ENCODE measurements at places on chromosomes 12 and 14. TPM values are rescaled to one million over a fixed set of nuclear protein-coding genes. Genes with fewer than 3 reads are reported as not detected.

PXMP2 gene
- 21.1 TPM for total RNA-seq

NAA25 gene
- 26.6 TPM for total RNA-seq

VAMP1 gene
- total RNA-seq, result 6.6 TPM

ASIC1 gene
- 0.55 TPM for total RNA-seq

NFE2 gene
- total RNA-seq, result not detected

PRPH gene
- not detected for total RNA-seq

GLS2 gene
- not detected for total RNA-seq

PAH gene
- total RNA-seq, result not detected

PKP2 gene
- 9.1 TPM for total RNA-seq

LPAR5 gene
- not detected for total RNA-seq

DNA sequence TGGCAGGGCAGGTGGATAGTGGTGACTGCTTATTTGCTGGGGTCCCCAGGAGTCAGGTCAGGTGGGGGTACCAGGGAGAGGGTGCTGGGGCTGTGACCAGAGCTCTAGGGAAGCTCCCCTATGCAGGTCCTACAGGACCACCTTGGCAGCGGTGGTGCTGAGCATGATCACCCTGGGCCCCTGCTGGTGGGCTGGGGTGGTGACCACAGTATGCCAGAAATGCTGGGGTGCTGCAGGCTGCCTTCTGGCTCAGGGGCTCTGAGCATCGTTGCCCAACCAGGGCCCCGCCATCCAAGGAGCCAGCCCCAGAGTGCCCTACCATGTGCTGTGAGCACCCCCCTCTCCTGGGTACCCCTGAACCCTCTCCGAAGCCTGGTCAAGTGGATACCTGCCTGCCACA is 17.5 kb upstream of the NUDT14 start:
- no peak for DNase-seq

DNA sequence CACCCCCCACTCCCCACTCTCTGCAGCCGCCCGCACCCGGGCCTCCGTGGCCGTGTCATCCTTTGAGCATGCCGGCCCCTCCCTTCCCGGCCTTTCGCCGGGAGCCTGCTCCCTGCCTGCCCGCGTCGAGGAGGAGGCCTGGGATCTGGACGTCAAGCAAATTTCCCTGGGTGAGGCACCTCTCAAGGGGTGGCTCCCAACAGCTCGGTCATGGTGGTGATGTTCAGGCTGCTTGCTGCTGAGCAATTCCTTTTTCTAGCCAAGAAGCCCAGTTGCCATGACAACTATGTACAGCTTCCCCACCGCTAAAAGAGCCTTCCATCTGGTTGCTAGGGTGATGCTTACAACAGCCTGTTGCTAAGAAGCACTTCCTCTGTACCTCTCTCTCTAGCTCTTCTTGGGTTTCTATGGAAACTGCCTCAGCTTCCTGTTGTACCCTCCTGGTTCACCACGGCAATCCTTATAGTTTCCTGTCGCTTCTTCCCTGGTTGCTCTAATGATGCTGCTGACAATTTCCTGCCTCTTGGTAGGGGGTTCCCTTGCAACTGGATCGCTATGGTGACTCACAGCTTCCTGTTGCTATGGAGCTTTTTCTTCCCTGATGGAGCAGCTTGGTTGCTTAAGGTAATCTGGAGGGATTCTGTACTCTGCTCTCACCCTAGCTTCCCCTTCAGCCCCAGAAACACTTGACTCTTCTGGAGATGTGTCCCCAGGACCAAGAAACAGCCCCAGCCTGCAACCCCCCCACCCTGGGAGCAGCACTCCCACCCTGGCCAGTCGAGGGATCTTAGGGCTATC is 11.0 kb downstream of the ZNF219 start:
- peak; percentile 85 for DNase-seq

- no peak for DNase-seq
These were observed 4.8 kb downstream of the HIP1R start for GRCh38 chr12:122839907-122840554.

DNA sequence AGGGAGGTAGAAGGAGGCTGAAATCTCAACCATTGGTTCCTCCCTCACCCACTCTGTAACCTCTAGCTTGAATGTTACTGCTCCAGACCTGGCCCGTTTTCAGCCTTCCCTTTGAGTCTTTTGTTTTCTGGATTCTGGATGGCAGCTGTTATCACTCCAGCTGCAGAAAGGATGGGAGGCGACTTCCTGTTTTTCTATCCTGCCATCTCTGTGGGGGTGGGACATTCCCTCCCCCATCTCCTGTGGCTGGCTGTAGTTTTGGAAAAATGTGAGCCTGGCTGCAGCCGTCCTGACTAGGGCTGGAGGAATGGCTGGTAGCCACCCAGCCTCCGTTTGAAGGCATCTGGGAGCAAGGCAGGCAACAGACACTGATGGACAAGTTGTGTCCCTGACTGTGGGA is 2.9 kb upstream of the PPFIBP1 start:
- peak; percentile 46 for DNase-seq

DNA sequence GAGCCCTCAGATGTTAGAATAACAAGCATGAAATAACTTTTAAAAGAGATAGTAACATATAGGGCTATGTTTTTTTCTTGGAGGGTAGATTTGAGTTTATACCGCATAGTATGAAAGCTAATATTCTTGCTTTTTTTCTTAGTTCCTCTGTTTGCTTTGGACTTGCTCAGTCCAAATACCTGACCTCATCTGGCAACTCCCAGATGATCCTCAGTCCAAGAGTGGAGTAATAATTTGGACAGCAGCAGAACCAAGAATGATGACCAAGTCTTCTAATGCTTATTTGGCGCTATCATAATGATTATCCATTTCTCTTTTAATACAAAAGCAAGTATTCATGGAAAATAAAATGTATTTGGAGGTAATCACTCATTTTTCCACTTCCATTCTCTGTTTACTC is 45.6 kb downstream of the GUCY2C start:
- no peak for DNase-seq

- DNase-seq, result no peak
These were observed 71.0 kb downstream of the SLC25A47 start for GRCh38 chr14:100393906-100394732.

DNA sequence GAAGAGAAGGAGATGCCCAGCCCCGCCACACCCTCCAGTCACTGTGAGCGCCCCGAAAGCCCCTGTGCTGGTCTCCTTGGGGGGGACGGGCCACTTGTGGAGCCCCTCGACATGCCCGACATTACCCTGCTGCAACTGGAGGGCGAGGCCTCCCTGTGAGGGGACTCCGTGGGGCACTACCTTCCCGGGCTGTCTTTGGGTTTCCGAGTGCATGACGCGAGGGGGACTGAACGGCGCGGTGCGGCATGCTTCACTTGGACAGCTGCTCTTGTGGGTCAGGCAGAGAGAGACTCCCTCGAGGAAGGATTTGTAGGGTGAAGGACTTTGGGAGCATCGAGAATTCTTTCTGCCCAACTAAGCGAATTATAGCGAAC is 1.1 kb downstream of the CCDC184 start:
- no peak for DNase-seq

GRCh38 chr14:102545461-102546265 is 36.1 kb upstream of the ANKRD9 start:
- DNase-seq, result no peak

GRCh38 chr14:105095236-105095805 is 30.1 kb upstream of the GPR132 start:
- no peak for DNase-seq

- no peak for DNase-seq
These were observed 212.6 kb downstream of the TMTC3 start for GRCh38 chr12:88354691-88355090.

DNA sequence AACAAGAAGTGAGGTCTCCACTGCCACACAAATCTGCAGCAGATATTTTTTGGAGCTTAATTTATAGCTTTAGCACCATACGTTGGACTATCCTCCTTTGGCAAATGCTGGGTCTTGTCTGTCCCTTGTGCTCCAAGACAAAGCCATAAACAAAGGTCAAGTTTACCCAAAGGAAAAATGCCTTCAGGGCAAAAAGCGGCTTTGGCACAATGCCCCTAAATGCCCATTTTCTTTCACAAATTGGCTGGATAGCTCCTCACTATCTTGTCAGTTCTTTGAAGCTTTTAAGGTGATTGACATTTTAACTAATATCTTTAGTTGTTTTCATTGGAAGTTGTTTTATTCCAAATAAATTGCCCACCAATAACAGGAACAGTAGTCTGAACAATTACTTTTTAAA is 59.6 kb downstream of the EML5 start:
- no peak for DNase-seq

GRCh38 chr14:71753126-71753830 is 179.0 kb upstream of the RGS6 start:
- DNase-seq, result peak; percentile 89

DNA sequence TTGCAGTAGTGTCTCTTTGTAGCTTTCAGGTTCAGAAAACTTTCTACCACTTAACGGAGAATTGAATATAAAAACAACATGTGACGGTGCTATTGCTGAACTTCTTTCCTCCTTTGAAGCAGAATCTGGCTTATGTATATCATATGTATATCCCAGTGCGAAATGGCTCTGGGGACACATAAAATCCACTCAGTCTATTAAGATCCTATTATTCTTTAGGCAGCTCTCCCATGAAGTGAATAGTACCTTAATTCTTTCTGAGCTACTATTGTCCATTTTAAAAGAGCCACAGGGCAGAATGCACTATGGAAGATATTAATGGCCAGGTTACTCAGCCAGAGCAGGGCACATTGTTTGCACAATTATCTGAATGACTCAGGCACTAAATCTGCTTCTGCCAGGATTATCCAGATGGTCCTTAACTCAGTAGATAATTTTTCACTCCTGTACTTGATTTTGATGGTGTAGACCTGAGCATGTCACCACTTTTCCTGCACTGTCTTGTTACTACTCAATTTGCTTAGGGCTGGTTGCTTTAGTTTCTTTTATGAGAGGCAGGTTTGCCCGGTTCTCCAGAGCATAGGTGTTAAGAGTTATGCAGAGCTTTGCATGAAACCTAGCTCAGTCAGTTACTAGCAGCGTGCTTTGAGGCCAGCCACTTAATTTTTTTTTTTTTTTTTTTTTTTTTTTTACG is 5.5 kb downstream of the CNTN1 start:
- no peak for DNase-seq

GRCh38 chr14:81187832-81188522 is 32.8 kb downstream of the GTF2A1 start:
- no peak for DNase-seq

DNA sequence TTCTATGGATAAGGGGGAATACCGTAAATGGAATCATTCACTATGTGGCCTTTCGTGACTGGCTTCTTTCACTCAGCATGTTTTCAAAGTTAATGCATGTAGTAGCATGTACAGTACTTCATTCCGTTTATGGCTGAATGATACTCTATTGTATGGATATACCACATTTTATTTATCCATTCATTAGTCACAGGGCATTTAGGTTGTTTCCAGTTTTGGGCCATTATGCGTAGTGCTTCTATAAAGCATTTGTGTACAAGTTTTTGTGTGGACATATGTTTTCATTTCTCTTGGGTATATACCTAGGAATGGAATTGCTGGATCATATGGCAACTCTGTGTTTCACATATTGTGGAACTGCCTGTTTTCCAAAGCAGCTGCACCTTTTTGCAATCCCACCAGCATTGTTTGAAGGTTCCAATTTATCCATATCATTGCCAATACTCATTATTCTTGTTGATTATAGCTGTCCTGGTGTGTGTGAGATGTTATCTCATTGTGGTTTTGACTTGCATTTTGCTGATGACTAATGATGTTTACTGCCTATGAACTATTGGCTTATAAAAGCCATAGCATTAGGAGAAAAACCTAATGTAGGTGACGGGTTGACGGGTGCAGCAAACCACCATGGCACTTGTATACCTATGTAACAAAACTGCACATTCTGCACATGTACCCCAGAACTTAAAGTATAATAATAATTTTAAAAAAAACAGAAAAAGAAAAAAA is 45.5 kb downstream of the ATF7IP start:
- DNase-seq, result peak; percentile 21

DNA sequence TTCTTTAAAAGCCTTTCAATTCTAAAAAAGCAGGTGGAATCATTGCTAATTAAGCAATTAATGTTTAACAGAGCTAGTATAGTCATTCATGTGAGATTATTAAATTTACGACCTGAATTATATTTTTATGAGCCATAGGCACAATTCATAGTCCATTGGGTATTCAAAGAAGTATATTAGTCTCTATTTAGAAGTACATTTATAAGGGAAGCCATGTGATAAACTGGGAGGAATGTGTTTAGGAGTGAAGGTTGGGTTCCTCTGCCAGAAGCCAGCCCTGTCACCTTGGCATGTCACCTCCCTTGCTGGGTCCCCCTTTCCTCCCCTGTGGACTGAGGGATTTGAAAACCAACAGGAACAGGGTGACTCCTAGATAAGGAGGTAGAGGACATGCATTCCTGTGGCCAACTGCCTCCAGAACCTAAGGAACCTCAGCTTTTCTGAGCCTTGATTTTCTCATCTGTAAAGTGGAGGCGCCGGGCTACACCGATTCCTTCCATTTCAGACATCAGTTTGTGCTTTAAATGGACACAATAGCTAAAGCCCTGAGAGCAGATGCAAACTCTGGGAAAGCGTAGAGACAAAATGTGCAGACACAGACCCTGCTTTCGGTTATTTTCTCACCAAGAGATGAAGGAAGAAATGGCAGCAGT is 5.4 kb upstream of the KRT2 start:
- DNase-seq, result no peak

DNA sequence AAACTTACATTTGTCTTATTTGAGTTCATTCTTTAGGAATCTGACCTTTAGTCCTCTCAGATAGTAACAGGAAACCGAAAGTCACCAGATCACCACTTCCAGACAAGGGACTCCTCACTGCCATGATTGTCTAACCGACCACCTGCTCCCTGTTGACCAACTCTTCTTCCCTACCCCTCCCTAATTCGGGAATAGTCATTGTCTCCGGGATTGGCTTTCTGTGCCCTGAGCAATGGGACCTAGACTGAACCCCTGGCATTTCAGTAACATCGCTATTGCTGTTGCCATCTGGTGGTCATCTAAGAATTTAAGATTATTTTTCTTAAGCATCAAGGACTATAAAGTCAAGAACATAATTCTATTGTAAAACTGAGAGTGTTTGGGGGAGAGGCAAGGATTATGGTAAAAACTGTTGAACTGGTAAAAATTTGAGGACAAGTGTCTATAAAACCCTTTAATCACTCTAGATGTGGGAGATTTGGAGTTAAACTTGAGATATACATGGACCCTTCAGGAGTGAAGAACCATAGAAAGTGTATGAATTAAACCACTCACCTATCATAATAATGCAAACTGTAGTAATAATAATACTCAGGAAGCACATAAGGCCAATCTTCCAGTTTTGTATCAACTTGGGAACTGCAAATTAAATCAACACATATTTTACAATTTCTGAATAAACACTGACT is 6.3 kb downstream of the CLEC2A start:
- DNase-seq, result peak; percentile 60

DNA sequence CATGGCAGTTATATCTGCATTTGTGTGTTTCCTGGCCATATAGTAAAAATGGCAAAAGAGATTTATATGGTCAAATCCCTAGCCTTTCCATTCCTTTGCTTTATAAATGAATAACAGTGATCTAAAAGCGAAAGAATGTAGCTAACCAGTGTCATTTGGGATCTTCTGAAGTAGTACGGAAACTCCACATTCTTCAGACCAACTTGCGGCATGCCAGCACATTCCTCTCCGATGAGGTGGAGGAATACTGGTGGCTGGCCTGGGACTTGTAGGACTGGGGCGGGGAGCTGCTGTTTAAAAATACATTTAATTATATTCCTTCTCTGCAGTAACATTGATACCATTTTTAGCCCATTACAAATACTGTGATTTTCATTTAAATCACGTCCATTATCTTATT is 85.3 kb downstream of the SAMD4A start:
- DNase-seq, result peak; percentile 96

GRCh38 chr12:94644141-94644979 is 6.0 kb downstream of the TMCC3 start:
- DNase-seq, result peak; percentile 83

GRCh38 chr12:3035815-3036702 is 41.1 kb upstream of the TSPAN9 start:
- DNase-seq, result peak; percentile 30

- DNase-seq, result peak; percentile 67
These were observed 76.7 kb upstream of the RGS6 start for GRCh38 chr14:71855399-71856036.
